HCT116 (cell line): ENCODE measurements at places on chromosomes 7 and 10. TPM values are rescaled to one million over a fixed set of nuclear protein-coding genes. Genes with fewer than 3 reads are reported as not detected.

Gene GPR15LG
- not detected for total RNA-seq

Gene BEND7
- total RNA-seq = 13.8 TPM

DNA sequence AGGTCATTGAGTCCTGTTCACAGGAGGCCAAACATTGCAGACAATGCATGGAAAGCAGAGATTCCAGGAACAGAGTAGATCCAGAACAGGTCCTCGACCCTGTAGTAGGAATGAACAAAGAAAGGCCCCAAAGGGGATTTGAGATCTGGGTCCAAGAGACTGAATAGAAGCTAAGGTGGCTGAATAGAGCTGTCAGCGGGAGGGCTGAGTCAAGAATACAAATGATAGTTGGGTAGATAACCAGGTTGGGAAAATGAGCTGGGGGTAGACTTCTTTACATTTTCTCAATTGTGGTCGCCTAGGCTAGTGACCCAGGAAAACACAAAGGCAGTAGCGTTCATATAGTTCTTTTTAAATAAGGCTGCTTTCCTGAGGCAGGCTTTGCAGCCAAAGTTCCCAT is 103.4 kb upstream of the ELMO1 start:
- no peak for DNase-seq
- no peaks in the 10 kb centered on the region for H3K36me3 ChIP-seq
- H3K27me3 ChIP-seq = no peaks in the 10 kb centered on the region
- H3K4me1 ChIP-seq = no peaks in the 10 kb centered on the region

DNA sequence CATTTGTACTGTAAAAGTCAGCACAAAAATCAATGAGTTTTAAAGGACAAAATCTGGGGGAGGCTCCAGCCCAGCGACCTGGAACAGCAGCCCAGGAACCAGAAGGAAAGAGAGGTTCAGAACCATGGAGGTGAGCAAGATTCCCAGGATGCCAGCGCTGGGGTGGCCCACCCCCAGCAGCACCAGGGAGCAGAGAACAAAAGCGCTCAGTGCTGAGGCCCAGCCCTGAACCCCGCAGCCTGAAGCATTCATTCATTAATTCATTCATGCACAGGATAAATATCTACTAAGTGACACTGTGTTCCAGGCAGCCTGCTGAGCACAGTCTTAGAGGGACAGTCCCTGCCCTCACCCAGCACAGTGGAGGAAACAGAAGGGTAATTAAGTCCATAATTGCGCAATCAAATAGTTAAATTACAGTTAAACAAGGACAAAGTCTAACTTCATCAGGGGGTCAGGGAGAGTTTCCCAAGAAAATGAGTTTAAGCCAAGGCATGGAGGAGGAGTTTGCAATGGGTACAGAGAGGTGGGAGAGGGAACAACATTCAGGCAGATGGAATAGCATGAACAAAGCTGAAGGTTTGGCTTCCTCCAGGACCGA is 202.3 kb downstream of the GRID1 start:
- no peaks in the 10 kb centered on the region for H3K4me1 ChIP-seq
- H3K4me3 ChIP-seq = no peak overlapping the region
- DNase-seq = no peak
- H3K27ac ChIP-seq = no peak overlapping the region
- no peaks in the 10 kb centered on the region for H3K36me3 ChIP-seq

DNA sequence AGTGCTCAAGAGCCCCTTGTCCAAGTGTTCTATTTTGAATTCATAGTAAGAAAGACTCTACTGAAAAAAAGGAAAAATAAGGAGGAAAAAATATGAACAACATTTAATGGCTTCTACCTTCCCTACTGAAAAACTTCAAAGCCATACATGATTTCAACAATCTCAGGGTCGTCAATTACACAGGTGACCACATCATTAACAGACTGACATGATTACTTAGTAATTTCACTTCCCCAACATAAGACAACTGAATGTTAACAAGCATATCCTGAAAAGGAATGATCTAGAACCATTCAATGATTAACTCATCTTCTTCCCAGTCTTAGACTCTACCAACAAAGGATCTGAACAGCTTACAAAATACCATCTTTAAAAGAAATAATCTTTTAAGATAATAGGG is 34.8 kb downstream of the MEOX2 start:
- no peaks in the 10 kb centered on the region for H3K27me3 ChIP-seq
- no peaks in the 10 kb centered on the region for H3K4me1 ChIP-seq
- DNase-seq = no peak
- H3K27ac ChIP-seq = no peak overlapping the region

GRCh38 chr7:127798023-127798422 is 146.0 kb downstream of the SND1 start:
- H3K27ac ChIP-seq = no peak overlapping the region
- H3K36me3 ChIP-seq = no peaks in the 10 kb centered on the region
- H3K4me3 ChIP-seq = no peak overlapping the region
- H3K4me1 ChIP-seq = no peaks in the 10 kb centered on the region
- no peaks in the 10 kb centered on the region for H3K27me3 ChIP-seq

GRCh38 chr10:71713135-71714030 is 6.2 kb downstream of the C10orf105 start:
- H3K27me3 ChIP-seq = no peaks in the 10 kb centered on the region
- H3K36me3 ChIP-seq = no peaks in the 10 kb centered on the region
- no peak overlapping the region for H3K4me3 ChIP-seq
- no peak for DNase-seq
- no peaks in the 10 kb centered on the region for H3K4me1 ChIP-seq
